Endothelial cell (in vitro differentiated cells): ENCODE measurements at places on chromosomes 7 and 10. TPM values are rescaled to one million over a fixed set of nuclear protein-coding genes. Genes with fewer than 3 reads are reported as not detected.

- no peak overlapping the region for H3K4me3 ChIP-seq
- peaks cover 6% of the 10 kb centered on the region for H3K27me3 ChIP-seq
- no peak overlapping the region for H3K27ac ChIP-seq
- peaks cover 17% of the 10 kb centered on the region for H3K4me1 ChIP-seq
These were observed 63.7 kb upstream of the IL6 start for GRCh38 chr7:22663357-22663718.

DNA sequence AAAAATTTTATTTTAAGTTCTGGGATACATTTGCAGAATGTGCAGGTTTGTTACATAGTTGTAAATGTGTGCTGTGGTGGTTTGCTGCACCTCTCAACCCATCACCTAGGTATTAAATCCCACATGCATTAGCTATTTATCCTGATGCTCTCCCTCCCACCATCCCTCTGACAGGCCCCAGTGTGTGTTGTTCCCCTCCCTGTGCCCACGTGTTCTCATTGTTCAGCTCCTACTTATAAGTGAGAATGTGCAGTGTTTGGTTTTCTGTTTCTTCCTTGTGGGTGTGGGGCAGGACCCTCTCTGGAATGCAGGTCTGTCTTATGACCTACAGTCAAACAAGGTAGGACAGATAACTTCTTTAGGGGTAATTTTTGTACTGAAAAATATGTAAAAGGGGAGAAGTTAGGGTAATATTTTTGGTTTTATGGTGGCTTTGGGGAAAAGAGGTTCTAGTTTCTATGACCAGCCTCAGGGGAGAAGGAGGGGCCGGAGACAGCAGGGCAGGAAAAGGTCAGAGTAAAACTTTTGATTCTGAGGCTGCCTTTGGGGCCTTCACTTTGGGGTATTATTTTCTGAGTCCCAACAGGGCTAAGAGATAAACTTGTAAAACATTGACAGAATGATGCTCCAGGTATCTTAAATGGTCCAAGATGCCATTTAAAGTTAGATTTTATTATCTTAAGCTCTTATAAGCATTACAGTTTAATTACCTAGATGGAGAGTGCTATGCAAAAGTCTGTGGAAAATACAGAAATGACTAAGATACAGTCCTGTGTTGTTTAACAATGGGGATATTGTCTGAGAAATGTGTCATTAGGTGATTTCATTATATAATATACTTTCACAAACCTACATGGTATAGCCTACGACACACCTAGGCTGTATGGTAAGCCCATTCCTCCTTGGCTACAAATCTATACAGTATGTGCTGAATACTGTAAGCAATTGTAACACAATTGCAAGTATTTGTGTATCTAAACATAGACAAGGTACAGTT, 354.8 kb downstream of the ABCA13 start:
- H3K4me1 ChIP-seq, result no peaks in the 10 kb centered on the region
- H3K27me3 ChIP-seq, result no peaks in the 10 kb centered on the region
- no peak overlapping the region for H3K4me3 ChIP-seq
- no peaks in the 10 kb centered on the region for H3K36me3 ChIP-seq

- no peak overlapping the region for H3K27ac ChIP-seq
- H3K27me3 ChIP-seq, result peaks cover 8% of the 10 kb centered on the region
- no peak overlapping the region for H3K4me3 ChIP-seq
These were observed 52.6 kb downstream of the RASGEF1A start for GRCh38 chr10:43214071-43214955.

DNA sequence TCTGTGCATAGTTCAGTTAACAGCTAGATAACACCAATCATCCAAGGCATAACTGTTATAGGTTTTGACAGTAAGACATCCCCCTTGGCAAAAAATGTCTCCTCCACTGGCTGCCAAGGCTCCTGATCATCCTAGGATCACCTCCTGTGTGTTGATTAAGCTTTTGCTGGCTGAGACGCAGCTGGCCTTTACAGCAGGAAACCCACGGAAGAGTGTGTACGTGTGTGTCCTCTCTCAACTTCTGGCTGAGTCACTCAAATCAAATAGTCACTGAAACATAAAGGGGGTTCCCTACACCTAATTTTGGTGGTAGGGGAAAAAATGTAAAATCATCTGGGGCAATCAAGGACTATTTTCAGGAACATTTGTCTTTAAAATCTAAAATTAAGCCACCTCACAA, 208.8 kb downstream of the CTNNA3 start:
- H3K4me3 ChIP-seq, result no peak overlapping the region
- H3K4me1 ChIP-seq, result no peaks in the 10 kb centered on the region
- no peak for DNase-seq
- H3K27me3 ChIP-seq, result peaks cover 1% of the 10 kb centered on the region

DNA sequence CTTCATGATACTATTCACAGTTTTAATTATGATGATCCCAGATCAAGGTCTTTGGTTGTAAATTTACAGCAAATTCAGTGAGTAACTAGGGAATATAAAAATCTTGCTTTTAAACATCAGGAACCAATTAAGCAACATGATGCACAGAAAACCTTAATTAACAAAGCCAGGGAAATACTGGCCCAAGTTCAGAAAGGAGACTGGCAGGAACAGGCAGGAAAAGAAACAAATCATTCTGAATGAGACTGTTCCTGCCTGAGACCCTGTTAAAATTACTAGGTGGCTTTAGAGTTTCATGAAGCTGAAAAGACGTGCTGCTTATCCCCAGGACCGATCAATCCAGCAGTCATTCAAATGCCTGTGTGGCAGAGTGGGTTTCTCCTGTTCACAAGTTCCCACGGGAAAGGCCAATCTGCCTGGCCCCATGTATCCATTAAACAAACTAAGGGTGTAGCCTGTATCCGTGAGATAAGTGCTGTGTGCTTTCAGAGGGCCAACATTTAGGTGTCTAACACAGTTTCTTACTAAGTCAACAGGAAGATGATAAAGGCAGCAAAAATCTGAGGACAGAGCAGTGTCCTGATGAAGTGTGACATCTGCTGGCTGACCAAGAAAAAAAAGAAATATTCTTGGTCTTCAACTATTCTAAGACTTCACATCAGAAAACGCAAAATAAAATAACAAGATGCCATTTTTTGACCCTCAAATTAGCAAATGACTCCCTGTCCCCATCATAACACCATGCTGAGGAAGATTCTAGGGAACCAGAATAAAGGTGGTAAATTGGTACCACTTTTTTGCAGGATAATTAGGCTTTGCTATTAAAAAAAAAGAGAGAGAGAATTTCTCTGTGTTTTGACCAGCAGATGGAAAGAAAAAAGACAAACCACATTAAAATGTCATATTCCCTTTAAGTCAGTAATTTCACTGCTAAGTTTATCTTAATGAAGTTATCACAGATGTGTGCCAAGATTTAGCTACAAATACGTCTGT, 34.2 kb downstream of the PUS7 start:
- H3K27me3 ChIP-seq, result no peaks in the 10 kb centered on the region
- peaks cover 26% of the 10 kb centered on the region for H3K4me1 ChIP-seq
- DNase-seq, result peak; percentile 47
- no peak overlapping the region for H3K4me3 ChIP-seq
- H3K27ac ChIP-seq, result peak overlapping the region; percentile 94

GRCh38 chr10:78197628-78198272, 164.1 kb downstream of the RPS24 start:
- DNase-seq, result no peak
- no peaks in the 10 kb centered on the region for H3K4me1 ChIP-seq

- H3K4me3 ChIP-seq, result no peak overlapping the region
- DNase-seq, result no peak
- H3K27me3 ChIP-seq, result peaks cover 3% of the 10 kb centered on the region
- peaks cover 18% of the 10 kb centered on the region for H3K4me1 ChIP-seq
- no peaks in the 10 kb centered on the region for H3K36me3 ChIP-seq
These were observed 303.7 kb downstream of the CCDC3 start for GRCh38 chr10:12697764-12698163.

GRCh38 chr7:116630932-116631671, 40.9 kb upstream of the MET start:
- H3K27me3 ChIP-seq, result no peaks in the 10 kb centered on the region
- no peak overlapping the region for H3K27ac ChIP-seq
- H3K4me3 ChIP-seq, result no peak overlapping the region
- H3K36me3 ChIP-seq, result no peaks in the 10 kb centered on the region
- no peaks in the 10 kb centered on the region for H3K4me1 ChIP-seq

DNA sequence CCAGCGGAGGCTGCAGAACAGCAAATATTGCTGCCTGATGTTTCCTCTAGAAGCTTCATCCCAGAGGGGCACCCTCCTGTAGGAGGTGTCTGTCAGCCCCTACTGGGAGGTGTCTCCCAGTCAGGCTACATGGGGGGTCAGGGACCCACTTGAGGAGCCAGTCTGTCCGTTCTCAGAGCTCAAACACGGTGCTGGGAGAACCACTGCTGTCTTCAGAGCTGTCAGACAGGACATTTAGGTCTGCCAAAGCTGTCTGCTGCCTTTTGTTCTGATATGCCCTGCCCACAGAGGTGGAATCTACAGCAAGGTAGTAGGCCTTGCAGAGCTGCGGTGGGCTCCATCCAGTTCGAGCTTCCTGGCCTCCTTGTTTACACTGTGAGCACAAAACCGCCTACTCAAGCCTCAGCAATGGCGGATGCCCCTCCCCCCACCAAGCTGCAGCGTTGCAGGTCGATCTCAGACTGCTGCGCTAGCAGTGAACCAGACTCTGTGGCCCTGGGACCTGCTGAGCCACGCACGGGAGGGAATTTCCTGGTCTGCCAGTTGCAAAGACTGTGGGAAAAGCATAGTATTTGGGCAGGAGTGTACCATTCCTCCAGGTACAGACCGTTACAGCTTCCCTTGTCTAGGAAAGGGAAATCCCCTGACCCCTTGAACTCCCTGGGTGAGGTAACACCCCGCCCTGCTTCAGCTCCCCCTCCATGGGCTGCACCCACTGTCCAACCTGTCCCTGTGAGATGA, 17.7 kb upstream of the MINDY3 start:
- DNase-seq, result no peak
- H3K36me3 ChIP-seq, result peaks cover 3% of the 10 kb centered on the region
- no peaks in the 10 kb centered on the region for H3K4me1 ChIP-seq
- no peak overlapping the region for H3K4me3 ChIP-seq

GRCh38 chr7:90298145-90299038, 22.7 kb downstream of the FAM237B start:
- peaks cover 2% of the 10 kb centered on the region for H3K4me1 ChIP-seq
- no peak overlapping the region for H3K4me3 ChIP-seq
- peaks cover 2% of the 10 kb centered on the region for H3K36me3 ChIP-seq
- H3K27ac ChIP-seq, result no peak overlapping the region
- no peak for DNase-seq
- peaks cover 2% of the 10 kb centered on the region for H3K27me3 ChIP-seq

DNA sequence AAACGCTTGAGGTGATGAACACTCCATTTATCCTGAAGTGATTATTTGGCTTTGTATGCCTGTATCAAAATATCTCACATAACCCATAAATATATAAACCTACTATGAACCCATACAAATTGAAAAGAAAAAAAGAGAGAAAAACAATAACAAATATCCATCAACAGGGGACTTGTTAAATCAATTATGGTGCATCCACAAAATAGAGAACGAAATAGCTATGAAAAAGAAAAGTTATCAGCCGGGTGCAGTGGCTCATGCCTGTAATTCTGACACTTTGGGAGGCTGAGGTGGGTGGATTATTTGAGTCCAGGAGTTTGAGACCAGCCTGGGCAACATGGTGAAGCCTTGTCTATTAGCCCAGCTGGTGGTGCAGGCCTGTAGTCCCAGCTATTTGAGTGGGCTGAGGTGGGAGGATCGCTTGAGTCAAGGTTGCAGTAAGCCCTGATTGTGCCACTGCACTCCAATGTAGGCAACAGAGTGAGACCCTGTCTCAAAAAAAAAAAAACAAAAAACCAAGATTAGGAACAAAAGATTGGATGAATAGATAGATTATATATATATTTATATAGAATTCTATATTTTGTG, 30.6 kb upstream of the IFRD1 start:
- H3K27ac ChIP-seq, result peak overlapping the region; percentile 11
- H3K36me3 ChIP-seq, result no peaks in the 10 kb centered on the region
- peaks cover 36% of the 10 kb centered on the region for H3K4me1 ChIP-seq
- no peak for DNase-seq

DNA sequence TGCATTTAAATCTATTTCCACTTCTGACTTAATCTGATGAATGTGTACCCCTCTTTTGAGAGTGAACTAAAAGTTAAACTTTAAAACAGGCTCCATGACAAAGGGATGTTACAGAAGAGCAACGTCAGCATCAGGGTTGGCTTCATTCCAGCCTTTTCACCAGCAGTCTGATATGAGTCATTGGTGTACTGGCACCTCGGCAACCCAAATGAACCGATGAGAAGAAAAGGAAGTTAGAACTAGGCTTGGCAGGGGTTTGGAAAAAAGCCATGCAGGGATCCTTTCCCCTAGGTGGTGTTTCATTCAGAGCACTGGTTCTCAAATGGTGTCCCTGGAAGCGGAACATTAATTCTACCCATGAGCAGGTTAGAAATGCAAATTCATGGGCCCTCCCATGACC, 53.6 kb downstream of the SEC61G start:
- no peaks in the 10 kb centered on the region for H3K36me3 ChIP-seq
- H3K27me3 ChIP-seq, result no peaks in the 10 kb centered on the region
- H3K4me1 ChIP-seq, result no peaks in the 10 kb centered on the region
- no peak for DNase-seq

- no peak overlapping the region for H3K27ac ChIP-seq
- no peak for DNase-seq
- no peak overlapping the region for H3K4me3 ChIP-seq
- peaks cover 6% of the 10 kb centered on the region for H3K4me1 ChIP-seq
- H3K27me3 ChIP-seq, result no peaks in the 10 kb centered on the region
- no peaks in the 10 kb centered on the region for H3K36me3 ChIP-seq
These were observed 224.8 kb upstream of the KLF14 start for GRCh38 chr7:130958846-130959245.

DNA sequence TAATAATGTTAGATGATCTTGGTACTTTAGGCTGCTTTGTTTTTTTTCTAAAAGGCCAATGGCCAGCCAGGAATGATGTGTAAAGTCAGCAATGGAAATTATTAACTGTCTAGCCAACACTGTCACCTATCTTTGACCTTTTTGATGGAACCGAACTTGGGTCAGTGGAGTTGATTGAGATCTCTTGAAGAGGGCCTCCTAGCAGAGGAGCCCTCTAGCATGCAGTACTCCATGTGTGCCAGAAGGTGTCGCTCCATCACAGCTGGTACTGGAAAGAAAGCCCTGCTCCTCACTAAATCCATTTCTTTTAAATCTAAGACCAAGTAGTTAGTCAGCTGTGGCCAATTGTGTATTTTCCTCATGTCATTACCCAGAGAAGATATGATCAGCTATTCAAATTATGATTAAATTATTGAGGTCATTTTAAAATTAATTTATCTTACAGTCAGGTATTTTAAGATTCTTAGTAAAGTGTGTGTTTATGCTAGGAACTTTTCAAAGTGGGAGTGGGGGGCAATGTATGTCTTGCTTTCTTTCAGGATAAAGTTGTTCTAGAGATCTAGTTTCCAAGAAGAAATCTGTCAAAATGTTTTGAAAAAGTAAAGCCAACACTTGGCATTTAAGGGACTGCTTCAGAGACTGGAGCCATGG, 33.1 kb upstream of the CROT start:
- H3K36me3 ChIP-seq, result no peaks in the 10 kb centered on the region
- H3K27me3 ChIP-seq, result no peaks in the 10 kb centered on the region
- H3K4me3 ChIP-seq, result no peak overlapping the region
- DNase-seq, result peak; percentile 68

- H3K4me3 ChIP-seq, result no peak overlapping the region
- no peak for DNase-seq
- peaks cover 22% of the 10 kb centered on the region for H3K4me1 ChIP-seq
- no peak overlapping the region for H3K27ac ChIP-seq
- no peaks in the 10 kb centered on the region for H3K36me3 ChIP-seq
- peaks cover 3% of the 10 kb centered on the region for H3K27me3 ChIP-seq
These were observed 755.4 kb downstream of the KCNMA1 start for GRCh38 chr10:76882245-76882644.

POU6F2 gene
- 1.1 TPM for total RNA-seq

THSD7A gene
- 28.7 TPM for total RNA-seq

CFAP46 gene
- 0.95 TPM for total RNA-seq

CALML3 gene
- total RNA-seq, result not detected

ADAM22 gene
- total RNA-seq, result 14.6 TPM

KCNIP2 gene
- total RNA-seq, result 7.7 TPM

JMJD1C gene
- 83.7 TPM for total RNA-seq
